Endodermal cell (in vitro differentiated cells): ENCODE measurements at places on chromosomes 6 and 20. TPM values are rescaled to one million over a fixed set of nuclear protein-coding genes. Genes with fewer than 3 reads are reported as not detected.

The MUCL3 gene
- total RNA-seq = 0.18 to 0.25 TPM in 2 of 3 replicates, not detected in the other

The RSPH4A gene
- 0.88 and 0.92 TPM in 2 replicates for total RNA-seq

- no peaks in the 10 kb centered on the region for H3K27me3 ChIP-seq
- no peak for DNase-seq
- no peak overlapping the region for H3K27ac ChIP-seq
- no peaks in the 10 kb centered on the region for H3K36me3 ChIP-seq
These were observed 426.5 kb upstream of the RNF217 start for GRCh38 chr6:124535746-124536145.

GRCh38 chr6:6599468-6599873 is 11.0 kb downstream of the LY86 start:
- no peaks in the 10 kb centered on the region for H3K27me3 ChIP-seq
- H3K4me3 ChIP-seq = no peak overlapping the region
- no peak for DNase-seq
- H3K4me1 ChIP-seq = no peaks in the 10 kb centered on the region

GRCh38 chr6:163637524-163637923 is 223.0 kb downstream of the QKI start:
- no peaks in the 10 kb centered on the region for H3K36me3 ChIP-seq
- H3K27me3 ChIP-seq = no peaks in the 10 kb centered on the region
- H3K4me1 ChIP-seq = no peaks in the 10 kb centered on the region
- H3K4me3 ChIP-seq = no peak overlapping the region
- H3K27ac ChIP-seq = no peak overlapping the region

GRCh38 chr20:59661621-59662020 is 57.3 kb downstream of the PHACTR3 start:
- H3K27ac ChIP-seq = no peak overlapping the region
- no peak for DNase-seq
- H3K4me3 ChIP-seq = no peak overlapping the region
- H3K36me3 ChIP-seq = no peaks in the 10 kb centered on the region

DNA sequence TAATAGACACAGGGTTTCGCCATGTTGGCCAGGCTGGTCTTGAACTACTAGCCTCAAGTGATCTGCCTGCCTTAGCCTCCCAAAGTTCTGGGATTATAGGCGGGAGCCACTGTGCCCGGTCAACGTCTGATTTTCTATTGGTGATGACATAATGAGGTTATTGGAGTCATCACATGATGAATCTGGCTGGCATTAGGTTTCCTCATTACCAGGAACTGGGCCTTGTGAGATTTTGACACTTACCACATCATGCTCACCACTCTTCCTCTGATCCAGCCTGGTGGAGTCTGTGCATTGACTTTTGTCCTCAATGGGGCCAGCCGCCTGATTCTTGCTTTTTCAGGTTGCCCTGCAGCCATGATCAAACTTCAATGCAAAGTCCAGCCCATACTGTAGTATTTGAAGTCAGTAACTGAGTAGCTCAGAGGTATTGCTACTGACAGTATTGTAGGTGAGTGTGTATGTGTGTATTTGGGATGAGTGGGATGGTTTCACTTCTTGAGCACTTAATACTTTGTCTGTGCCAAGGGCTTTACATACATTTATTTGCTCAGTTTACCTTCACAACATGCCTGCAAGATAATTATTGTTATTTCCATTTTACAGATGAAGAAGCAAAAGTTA is 16.0 kb downstream of the ANKS1A start:
- H3K4me3 ChIP-seq = no peak overlapping the region
- no peak for DNase-seq
- no peaks in the 10 kb centered on the region for H3K27me3 ChIP-seq

GRCh38 chr6:125859727-125860126 is 69.0 kb downstream of the NCOA7 start:
- DNase-seq = no peak
- no peak overlapping the region for H3K4me3 ChIP-seq
- H3K36me3 ChIP-seq = no peaks in the 10 kb centered on the region
- H3K4me1 ChIP-seq = peaks cover under 1% of the 10 kb centered on the region

The NRN1 gene
- total RNA-seq = 0.40 to 17.2 TPM (median 0.44 TPM) in 3 replicates

DNA sequence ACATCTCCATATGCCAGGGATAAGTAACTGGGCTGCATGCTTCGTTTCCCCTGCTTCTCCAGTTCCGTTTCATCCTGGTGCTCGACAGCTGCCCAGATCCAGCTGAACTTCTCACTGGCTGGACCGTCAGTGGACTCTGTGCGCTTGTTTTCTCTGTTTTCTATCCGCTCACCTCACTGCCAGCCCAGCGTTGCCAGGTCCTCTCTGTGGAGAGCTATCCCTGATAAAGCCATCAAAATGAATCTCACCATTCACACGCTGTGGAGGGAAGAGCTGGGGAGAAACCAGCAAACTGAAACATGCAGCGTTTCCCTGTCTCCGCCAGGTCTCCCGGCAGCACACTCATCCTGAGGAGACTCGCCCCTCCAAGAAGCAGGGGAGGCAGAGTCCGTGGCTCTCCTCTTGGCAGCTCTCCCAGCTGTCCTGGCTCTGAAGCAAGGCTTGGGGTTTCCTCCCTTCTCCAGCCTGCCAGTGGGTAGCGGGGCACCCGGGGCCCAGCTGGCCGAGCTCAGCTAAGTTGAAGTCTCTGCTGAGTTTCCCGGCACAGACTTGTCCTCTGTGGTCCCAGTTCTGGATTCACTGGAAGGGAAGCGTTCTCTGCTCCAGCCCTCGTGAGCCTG is 160.9 kb downstream of the DTNBP1 start:
- DNase-seq = no peak
- H3K36me3 ChIP-seq = peaks cover 82% of the 10 kb centered on the region
- no peak overlapping the region for H3K4me3 ChIP-seq
- no peak overlapping the region for H3K27ac ChIP-seq
- H3K27me3 ChIP-seq = no peaks in the 10 kb centered on the region

GRCh38 chr20:37455659-37456058 is 65.4 kb upstream of the NNAT start:
- H3K4me3 ChIP-seq = no peak overlapping the region
- no peaks in the 10 kb centered on the region for H3K36me3 ChIP-seq
- DNase-seq = peak; percentile 5

DNA sequence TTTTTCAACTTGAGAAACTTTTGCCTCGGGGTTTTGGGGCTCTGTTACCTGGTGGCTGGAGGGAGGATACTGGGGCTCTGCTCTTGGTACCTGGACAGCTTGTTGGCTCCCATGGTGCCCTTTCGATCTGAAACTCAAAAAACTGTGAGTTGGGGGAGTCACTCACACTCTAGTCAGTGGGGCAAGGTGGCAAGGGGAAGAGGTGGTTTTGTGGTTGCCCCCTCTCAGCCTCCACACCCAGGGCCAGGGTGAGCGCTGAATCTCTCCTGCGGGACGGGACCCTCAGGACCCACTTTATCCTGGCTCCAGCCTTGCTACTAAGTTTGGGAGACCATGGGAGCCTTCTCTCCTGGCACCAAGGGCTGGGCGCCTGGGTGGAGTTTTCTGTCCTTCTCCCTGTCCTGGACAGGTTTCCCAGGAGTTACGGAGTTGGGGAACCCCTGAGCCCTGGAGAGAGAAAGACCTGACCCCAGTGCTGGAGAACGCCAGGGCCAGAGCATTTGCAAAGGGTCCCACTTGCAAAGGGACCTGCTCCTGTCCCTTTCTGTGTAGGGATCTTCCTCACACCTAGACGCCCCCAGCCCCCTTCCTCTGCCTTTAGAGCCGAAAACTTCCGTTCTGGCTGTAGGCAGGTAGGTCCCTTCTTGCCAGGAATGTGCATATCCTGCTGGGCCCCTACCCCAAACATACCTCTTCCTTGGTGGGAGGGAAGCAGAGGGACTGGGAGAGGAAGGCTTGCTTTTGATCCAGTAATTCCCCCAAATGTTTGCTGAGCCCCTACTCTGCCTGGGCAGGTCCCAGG is 2.9 kb downstream of the FOXP4 start:
- peaks cover 36% of the 10 kb centered on the region for H3K36me3 ChIP-seq
- DNase-seq = peak; percentile 79
- H3K27me3 ChIP-seq = peaks cover 18% of the 10 kb centered on the region

DNA sequence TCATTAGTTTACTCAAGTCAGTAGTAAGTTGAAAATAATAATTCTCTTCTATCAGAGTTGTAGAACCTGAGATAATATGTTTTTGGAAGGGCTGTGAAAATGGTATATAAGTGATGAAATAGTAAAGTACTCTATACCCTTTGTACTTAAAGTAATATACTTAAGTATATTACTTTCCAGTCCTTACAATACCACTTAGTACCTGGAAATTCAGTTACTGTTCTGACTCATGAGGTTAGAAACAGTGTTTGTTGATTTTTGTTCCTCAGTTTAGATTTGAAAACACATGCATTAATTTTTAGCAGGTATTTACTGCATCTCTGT is 10.1 kb downstream of the TULP4 start:
- H3K27ac ChIP-seq = no peak overlapping the region
- no peak overlapping the region for H3K4me3 ChIP-seq
- DNase-seq = no peak
- no peaks in the 10 kb centered on the region for H3K4me1 ChIP-seq
- no peaks in the 10 kb centered on the region for H3K27me3 ChIP-seq

DNA sequence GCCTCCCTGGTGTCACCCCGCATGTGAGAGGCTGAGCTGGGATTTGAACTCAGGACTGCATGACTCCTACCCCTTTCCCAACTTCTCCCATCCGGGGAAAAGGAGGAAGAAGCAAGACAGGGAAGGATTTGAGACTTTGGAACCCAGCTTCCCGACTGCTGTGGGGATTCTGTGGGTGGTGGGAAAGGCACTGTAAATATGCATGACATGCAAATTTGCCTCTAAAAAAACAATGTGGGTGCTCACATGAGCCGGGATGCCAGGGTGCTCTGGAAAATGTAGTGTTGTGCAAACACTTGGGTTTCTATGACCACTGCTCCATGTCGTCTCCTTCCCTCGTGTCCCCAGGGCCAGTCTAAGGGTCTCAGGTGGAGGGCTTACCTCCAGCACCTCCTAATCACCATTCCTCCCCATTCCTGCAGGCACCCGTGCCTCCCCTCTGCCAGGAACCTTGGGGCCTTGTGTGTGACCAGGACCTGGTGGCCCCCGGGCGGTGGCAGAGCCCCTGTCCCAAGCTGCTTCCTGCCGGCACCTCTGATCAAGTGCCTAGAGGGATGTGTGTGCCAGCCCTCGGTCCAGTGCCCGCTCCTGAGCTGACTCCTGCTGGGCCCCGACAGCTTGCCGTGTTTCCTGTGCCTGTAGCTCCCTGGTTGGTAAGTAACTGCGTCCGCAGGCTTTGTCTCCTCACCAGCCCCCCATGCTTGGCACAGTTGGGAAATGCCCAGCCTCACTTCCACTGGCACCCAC is 60.7 kb downstream of the DLGAP4 start:
- H3K27me3 ChIP-seq = no peaks in the 10 kb centered on the region
- no peaks in the 10 kb centered on the region for H3K36me3 ChIP-seq
- no peak for DNase-seq
- peaks cover 12% of the 10 kb centered on the region for H3K4me1 ChIP-seq
- no peak overlapping the region for H3K4me3 ChIP-seq
